Natural killer cell treated with Interleukin-12 subunit alpha and Interleukin-12 subunit beta and Interleukin-15 and Interleukin-18, amount 100 ng/mL, for 72 hours (primary cell): ENCODE measurements at places on chromosomes 3 and 15.

DNA sequence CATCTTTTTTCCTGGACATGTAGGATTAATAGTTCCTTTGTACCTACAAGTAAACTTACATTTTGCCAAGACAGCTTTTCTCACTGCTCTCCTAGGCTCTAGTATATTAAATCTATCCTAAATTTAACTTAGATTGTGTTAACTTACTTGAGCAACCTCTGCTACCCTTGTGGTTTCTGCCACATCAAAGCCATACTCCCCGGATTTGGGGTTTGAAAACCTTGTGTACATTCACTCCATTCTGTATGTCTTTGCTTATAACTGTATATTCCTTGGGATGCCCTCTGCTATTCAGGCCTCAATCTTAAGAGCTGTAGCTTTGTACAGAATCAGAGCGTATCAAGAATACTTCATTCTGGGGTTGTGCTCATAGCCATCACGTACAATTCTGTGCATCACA, 60.4 kb downstream of the ARIH1 start:
- no peak overlapping the region for H3K27ac ChIP-seq
- no peak for DNase-seq
- no peaks in the 10 kb centered on the region for H3K27me3 ChIP-seq
- H3K4me1 ChIP-seq = peaks cover 34% of the 10 kb centered on the region

GRCh38 chr3:182129740-182130139, 418.0 kb downstream of the SOX2 start:
- no peaks in the 10 kb centered on the region for H3K36me3 ChIP-seq
- no peak overlapping the region for H3K4me3 ChIP-seq
- no peaks in the 10 kb centered on the region for H3K4me1 ChIP-seq

GRCh38 chr15:81947548-81947947, 98.3 kb downstream of the MEX3B start:
- no peak for DNase-seq
- H3K36me3 ChIP-seq = no peaks in the 10 kb centered on the region
- peaks cover 5% of the 10 kb centered on the region for H3K27me3 ChIP-seq
- H3K4me1 ChIP-seq = no peaks in the 10 kb centered on the region

DNA sequence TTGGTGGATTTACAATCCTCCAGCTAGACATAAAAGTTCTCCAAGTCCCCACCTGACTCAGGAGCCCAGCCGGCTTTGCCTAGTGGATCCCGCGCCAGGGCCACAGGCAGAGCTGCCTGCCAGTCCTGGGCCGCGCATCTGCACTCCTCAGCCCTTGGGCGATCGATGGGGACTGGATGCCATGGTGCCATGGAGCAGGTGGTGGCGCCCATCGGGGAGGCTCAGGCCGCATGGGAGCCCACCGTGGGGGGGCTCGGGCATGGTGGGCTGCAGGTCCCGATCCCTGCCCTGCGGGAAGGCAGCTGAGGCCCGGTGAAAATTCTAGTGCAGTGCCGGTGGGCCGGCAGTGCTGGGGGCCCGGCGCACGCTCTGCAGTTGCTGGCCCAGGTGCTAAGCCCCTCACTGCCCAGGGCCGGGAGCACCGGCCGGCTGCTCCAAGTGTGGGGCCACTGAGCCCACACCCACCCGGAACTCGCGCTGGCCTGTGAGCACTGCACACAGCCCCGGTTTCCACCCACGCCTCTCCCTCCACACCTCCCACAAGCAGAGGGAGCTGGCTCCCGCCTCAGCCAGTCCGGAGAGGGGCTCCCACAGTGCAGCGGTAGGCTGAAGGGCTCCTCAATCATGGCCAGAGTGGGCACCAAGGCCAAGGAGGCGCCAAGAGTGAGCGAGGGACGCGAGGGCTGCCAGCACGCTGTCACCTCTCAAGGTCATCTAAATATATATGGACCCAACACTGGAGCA, 38.8 kb upstream of the IGSF11 start:
- no peaks in the 10 kb centered on the region for H3K36me3 ChIP-seq
- no peaks in the 10 kb centered on the region for H3K4me1 ChIP-seq
- no peak for DNase-seq
- H3K4me3 ChIP-seq = no peak overlapping the region
- H3K27ac ChIP-seq = no peak overlapping the region

GRCh38 chr15:65870889-65871533, 1.7 kb downstream of the RAB11A start:
- peak overlapping the region; percentile 99 for H3K4me3 ChIP-seq
- DNase-seq = no peak
- peaks cover 6% of the 10 kb centered on the region for H3K36me3 ChIP-seq
- peak overlapping the region; percentile 96 for H3K27ac ChIP-seq
- peaks cover 37% of the 10 kb centered on the region for H3K4me1 ChIP-seq
- H3K27me3 ChIP-seq = no peaks in the 10 kb centered on the region

GRCh38 chr3:67578416-67578815, 76.0 kb downstream of the SUCLG2 start:
- no peak for DNase-seq
- no peaks in the 10 kb centered on the region for H3K27me3 ChIP-seq
- no peak overlapping the region for H3K4me3 ChIP-seq
- peaks cover 17% of the 10 kb centered on the region for H3K4me1 ChIP-seq
- no peak overlapping the region for H3K27ac ChIP-seq
- peaks cover 8% of the 10 kb centered on the region for H3K36me3 ChIP-seq

- H3K4me1 ChIP-seq = peaks cover 88% of the 10 kb centered on the region
- peak; percentile 93 for DNase-seq
- peak overlapping the region; percentile 97 for H3K27ac ChIP-seq
- H3K27me3 ChIP-seq = no peaks in the 10 kb centered on the region
Observed at GRCh38 chr3:10189557-10190354, 25.0 kb downstream of the IRAK2 start.
